Esophagus (tissue), 2 donors: ENCODE measurements at places on chromosomes 3 and 15. TPM values are rescaled to one million over a fixed set of nuclear protein-coding genes. Genes with fewer than 3 reads are reported as not detected.

Gene ADAMTSL3
- 0.18 TPM for polyA plus RNA-seq

Gene RBMS3
- polyA plus RNA-seq = 1.7 TPM

Gene CDHR4
- polyA plus RNA-seq = 0.04 TPM

Gene DET1
- polyA plus RNA-seq = 0.92 TPM

Gene DLEC1
- polyA plus RNA-seq = 0.39 TPM

Gene C15orf61
- 0.92 TPM for polyA plus RNA-seq

Gene ECT2
- polyA plus RNA-seq = 8.1 TPM

Gene TMEM158
- 1.7 TPM for polyA plus RNA-seq

Gene NR2E3
- 1.7 TPM for polyA plus RNA-seq

Gene SPRED1
- polyA plus RNA-seq = 2.3 TPM

Gene MASP1
- 0.93 TPM for polyA plus RNA-seq

Gene TMEM108
- polyA plus RNA-seq = 0.41 TPM

Gene EFL1
- 7.5 TPM for polyA plus RNA-seq

Gene C3orf70
- 1.5 TPM for polyA plus RNA-seq

Gene CHL1
- polyA plus RNA-seq = 2.3 TPM

Gene IMPG2
- 0.02 TPM for polyA plus RNA-seq

Gene FAM174B
- polyA plus RNA-seq = 7.3 TPM

Gene RLBP1
- polyA plus RNA-seq = not detected

Gene ZNF620
- polyA plus RNA-seq = 0.52 TPM

Gene SLC22A13
- 0.53 TPM for polyA plus RNA-seq

Gene TAGLN3
- polyA plus RNA-seq = 0.02 TPM

Gene TM4SF4
- polyA plus RNA-seq = 0.12 TPM

Gene LYSMD4
- 8.7 TPM for polyA plus RNA-seq

Gene MB21D2
- 1.6 TPM for polyA plus RNA-seq

Gene FOXB1
- not detected for polyA plus RNA-seq

Gene PRICKLE2
- polyA plus RNA-seq = 2.7 TPM

Gene C3orf22
- not detected for polyA plus RNA-seq
